ENCODE measurements at places on chromosomes 1 and 21.

DNA sequence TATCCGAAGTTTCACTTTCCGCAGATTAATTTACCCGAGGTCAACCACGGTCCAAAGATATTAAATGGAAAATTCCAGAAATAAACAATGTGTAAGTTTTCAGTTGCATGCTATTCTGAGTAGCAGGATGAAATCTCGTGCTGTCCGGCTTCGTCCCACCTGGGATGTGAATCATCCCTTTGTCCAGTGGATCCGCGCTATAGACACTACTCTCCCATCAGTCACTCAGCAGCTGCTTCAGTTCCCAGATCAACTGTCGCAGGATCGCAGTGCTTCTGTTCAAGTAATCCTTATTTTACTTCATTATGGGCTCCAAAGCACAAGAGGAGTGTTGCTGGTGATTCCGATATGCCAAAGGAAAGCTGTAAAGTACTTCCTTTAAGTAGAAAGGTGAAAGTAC is 8.3 kb upstream of the LRP8 start:
- DNase-seq = no peak

GRCh38 chr21:39006571-39007311 is 176.5 kb downstream of the PSMG1 start:
- peak; percentile 71 for DNase-seq

DNA sequence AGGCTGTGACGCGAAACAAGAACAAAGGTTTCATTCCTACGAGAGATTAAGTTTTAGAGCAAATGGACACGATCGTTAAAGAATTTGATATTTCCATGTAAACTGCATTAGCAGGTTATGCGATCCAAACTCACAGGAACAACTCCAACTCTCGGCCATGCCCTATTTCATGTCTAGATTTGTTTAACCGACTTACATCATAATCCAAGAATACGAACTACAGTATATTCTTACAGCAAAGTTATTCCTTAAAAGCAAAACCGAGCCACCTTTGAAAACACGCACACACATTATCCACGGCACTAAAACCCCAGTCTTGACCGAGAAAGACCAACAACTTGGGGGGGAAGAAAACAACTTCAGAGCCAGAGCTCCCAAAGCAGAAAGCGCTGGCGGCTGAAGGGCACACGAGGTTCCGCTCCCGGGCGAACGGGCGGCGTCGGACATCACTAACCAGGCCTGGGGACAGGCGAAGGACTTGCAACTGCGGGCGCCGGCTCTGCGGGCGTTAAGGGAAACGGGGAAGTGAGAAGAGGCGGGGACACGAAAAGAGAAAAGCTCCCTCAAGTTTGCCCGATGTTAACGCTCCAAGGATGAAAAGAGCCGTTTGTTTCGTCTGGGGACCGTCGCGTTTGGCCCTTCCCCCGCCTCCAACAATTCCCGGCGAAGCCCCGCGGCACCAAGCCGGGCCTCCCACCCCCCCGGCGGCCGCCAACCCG is 690 bp downstream of the B3GALNT2 start:
- DNase-seq = peak; percentile 70

DNA sequence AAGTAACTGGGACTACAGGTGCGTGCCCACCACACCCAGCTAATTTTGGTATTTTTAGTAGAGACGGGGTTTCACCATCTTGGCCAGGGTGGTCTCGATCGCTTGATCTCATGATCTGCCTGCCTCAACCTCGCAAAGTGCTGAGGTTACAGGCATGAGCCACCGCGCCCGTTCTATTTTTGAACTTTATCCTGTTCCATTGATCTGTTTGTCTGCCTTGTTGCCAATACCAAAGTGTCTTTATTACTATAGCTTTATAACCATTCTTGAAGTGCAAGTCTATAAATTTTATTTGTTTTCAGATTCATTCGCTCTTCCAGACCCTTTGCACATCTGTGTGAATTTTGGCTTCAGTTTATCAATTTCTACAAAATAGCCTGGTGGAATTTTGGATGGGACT is 28.0 kb downstream of the SYT14 start:
- DNase-seq = no peak

DNA sequence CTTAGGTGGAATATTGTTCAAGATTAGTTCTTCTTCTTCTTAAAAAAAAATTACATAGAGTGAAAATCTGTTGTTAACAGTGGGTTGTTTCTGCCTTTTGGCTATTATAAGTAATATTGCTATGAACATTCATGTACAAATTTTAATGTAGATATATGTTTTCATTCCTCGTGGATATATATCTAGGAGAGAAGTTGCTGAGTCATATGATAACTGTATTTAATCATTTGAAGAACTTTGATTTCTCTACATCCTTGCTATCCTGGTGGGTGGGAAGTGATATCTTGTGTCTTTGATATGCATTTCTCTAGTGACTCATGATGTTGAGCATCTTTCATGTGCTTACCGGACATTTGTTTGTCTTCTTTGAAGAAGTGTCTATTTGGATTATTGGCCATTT is 29.9 kb downstream of the MAST2 start:
- DNase-seq = no peak

GRCh38 chr1:14034506-14034905 is 334.5 kb downstream of the PRDM2 start:
- no peak for DNase-seq

GRCh38 chr1:196317535-196318522 is 290.4 kb downstream of the KCNT2 start:
- DNase-seq = no peak

DNA sequence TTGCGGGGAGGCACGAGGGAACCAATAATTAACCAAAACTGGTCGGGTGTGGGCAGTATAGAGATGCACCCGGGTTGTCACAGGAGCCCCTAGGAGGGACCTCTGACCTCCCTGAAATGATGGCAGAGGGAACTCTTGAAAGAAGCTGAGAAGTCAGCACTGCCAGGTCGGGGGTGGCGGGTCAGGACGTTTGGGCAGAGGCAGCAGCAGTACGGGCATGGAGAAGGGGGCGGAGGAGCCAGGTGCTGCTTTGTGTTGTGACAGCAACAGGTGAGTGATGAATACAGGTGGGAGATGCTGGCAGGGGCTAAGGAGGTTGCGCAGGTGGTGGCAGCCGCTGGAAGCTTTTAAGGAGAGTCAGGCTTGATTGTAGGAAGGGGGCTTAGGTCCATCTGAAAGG is 11.7 kb downstream of the TNFRSF1B start:
- no peak for DNase-seq

DNA sequence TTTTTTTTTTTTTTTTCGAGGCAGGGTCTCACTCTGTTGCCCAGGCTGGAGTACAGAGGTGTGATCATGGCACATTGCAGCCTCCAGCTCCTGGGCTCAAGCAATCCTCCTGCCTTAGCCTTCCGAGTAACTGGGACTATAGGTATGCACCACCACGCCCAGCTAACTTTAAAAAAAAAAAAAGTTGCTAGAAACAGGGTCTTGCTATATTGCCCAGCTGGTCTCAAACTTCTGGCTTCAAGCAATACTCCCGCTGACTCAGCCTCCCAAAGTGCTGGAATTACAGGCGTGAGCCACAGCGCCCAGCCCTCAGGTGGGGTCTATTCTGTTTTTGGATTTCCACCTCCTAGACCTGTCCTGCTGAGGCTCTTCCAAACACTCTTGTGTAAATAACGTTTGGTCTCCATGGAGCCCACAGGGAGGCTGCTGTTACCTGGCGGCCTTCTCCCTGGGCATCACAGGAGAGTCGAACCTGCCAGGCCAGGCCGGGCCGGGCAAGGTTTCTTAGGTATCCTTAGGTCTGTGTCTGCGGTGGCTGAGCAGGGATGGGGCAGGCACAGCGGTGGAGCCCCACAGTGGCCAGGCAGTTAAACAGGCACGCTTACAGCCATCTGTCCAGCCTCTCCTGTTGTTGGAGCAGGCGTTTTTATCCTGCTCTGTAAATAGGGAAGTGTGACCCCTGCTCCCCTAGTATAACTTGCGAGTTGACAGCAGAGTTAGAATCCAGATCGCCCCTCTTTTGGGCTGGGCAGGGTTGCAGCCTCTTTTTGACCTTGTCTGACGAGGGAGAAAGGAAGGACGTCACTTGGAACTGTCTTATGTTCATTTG is 18.8 kb downstream of the PLEKHM2 start:
- DNase-seq = no peak

Measured in Peyer's patch (tissue), 4 donors.